A549 treated with DMSO at 1 μM for 4 hours (cell line): ENCODE measurements at places on chromosomes 2 and 18. TPM values are rescaled to one million over a fixed set of nuclear protein-coding genes. Genes with fewer than 3 reads are reported as not detected.

The FAM117B gene
- 2.3 to 3.2 TPM (median 2.8 TPM) in 5 replicates for total RNA-seq

The AGXT gene
- total RNA-seq = not detected in 5 replicates

The IWS1 gene
- total RNA-seq = 36.9 to 44.1 TPM (median 40.7 TPM) in 5 replicates

The GAREM1 gene
- 2.0 to 3.0 TPM (median 2.9 TPM) in 5 replicates for total RNA-seq

The SULT1C4 gene
- total RNA-seq = not detected in 5 replicates

The CRYBA2 gene
- 0.18 TPM in 1 of 5 replicates, not detected in the others for total RNA-seq

The PDCD1 gene
- total RNA-seq = not detected in 5 replicates

The RAPH1 gene
- 5.7 to 7.6 TPM (median 7.3 TPM) in 5 replicates for total RNA-seq

The LMAN1 gene
- 29.0 to 43.2 TPM (median 38.0 TPM) in 5 replicates for total RNA-seq

The CCL20 gene
- total RNA-seq = 2.3 to 7.2 TPM (median 3.2 TPM) in 5 replicates

The HTR2B gene
- total RNA-seq = 0.07 to 0.22 TPM (median 0.09 TPM) in 5 replicates

The MARCO gene
- total RNA-seq = 0.05 to 0.12 TPM (median 0.08 TPM) in 4 of 5 replicates, not detected in the other

The NDUFV2 gene
- 118 to 134 TPM (median 132 TPM) in 5 replicates for total RNA-seq

The CD207 gene
- total RNA-seq = not detected in 5 replicates

The PAIP2B gene
- 0.24 to 0.44 TPM (median 0.43 TPM) in 5 replicates for total RNA-seq

The INHBB gene
- 13.4 to 20.3 TPM (median 16.0 TPM) in 5 replicates for total RNA-seq

The ICOS gene
- total RNA-seq = not detected in 5 replicates

The UGT1A10 gene
- total RNA-seq = 0.05 to 0.26 TPM (median 0.10 TPM) in 3 of 5 replicates, not detected in the others

The TEX44 gene
- total RNA-seq = not detected in 5 replicates

The MC5R gene
- not detected in 5 replicates for total RNA-seq

The CCDC68 gene
- 3.2 to 5.8 TPM (median 3.9 TPM) in 5 replicates for total RNA-seq

The ALPI gene
- 0.02 TPM in 1 of 5 replicates, not detected in the others for total RNA-seq

The CGREF1 gene
- 7.0 to 8.3 TPM (median 7.9 TPM) in 5 replicates for total RNA-seq

The KCMF1 gene
- total RNA-seq = 87.0 to 101 TPM (median 93.2 TPM) in 5 replicates

The DYNAP gene
- total RNA-seq = not detected in 5 replicates

The PAX8 gene
- 0.55 to 1.5 TPM (median 0.63 TPM) in 5 replicates for total RNA-seq

The SEPTIN10 gene
- total RNA-seq = 46.6 to 73.0 TPM (median 61.4 TPM) in 5 replicates

The KCNE4 gene
- 0.87 to 1.6 TPM (median 1.2 TPM) in 5 replicates for total RNA-seq

The ADCY3 gene
- 73.0 to 86.5 TPM (median 79.7 TPM) in 5 replicates for total RNA-seq

The KDM3A gene
- total RNA-seq = 24.2 to 31.2 TPM (median 29.7 TPM) in 5 replicates

The FKBP1B gene
- total RNA-seq = 8.8 to 9.6 TPM (median 9.4 TPM) in 5 replicates

The CCT7 gene
- 565 to 891 TPM (median 613 TPM) in 5 replicates for total RNA-seq

The SNORC gene
- 5.4 to 13.3 TPM (median 10.3 TPM) in 5 replicates for total RNA-seq
